ENCODE measurements at places on chromosomes 6 and 20.
A peak's percentile ranks its signal among the peaks of the same experiment; 100 is the strongest.

DNA sequence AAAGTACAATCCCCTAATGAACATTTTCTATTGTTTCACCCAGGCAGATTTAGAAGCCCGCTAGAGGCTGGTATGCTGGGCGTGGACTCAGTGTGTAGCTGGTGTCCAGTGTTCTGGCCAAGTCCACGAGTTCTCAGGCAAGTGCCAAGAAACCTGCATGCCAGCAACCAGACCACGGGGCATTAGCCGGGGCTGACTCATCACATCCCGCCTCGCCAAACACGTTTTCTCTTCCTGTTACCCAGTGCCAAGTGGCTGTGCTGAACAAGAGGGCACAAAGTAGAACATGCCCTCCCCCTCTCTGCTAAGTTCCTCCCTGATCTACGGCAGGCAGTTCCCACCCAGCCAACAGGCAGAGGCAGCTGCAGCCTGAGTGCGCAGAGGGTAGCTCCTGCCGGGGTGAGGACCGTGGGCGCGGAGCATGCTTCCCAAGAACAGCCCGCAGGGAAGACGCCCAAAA is 29.6 kb downstream of the RAMACL start:
- DNase-seq, result no peak

- no peak for DNase-seq
Observed at GRCh38 chr20:1154691-1155090, 30.1 kb downstream of the TMEM74B start.

GRCh38 chr20:2125474-2126112 is 24.0 kb downstream of the STK35 start:
- DNase-seq, result no peak

DNA sequence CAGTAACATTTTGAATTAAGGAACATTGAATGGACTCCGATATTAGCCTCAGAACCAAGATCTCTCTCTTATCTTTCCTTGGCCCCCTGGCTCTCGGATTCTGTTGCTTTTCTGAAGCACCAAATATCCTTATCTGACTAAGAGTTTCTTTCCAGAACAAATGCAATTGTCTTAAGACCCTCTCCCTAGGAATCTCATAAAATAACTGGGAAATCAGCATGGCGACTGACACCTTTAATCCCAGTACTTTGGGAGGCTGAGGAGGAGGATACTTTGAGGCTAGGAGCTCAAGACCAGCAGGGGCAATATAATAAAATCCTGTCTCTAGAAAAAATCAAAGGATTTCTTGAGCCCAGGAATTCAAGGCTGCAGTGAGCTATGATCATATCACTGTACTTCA is 984.5 kb downstream of the HACE1 start:
- no peak for DNase-seq

DNA sequence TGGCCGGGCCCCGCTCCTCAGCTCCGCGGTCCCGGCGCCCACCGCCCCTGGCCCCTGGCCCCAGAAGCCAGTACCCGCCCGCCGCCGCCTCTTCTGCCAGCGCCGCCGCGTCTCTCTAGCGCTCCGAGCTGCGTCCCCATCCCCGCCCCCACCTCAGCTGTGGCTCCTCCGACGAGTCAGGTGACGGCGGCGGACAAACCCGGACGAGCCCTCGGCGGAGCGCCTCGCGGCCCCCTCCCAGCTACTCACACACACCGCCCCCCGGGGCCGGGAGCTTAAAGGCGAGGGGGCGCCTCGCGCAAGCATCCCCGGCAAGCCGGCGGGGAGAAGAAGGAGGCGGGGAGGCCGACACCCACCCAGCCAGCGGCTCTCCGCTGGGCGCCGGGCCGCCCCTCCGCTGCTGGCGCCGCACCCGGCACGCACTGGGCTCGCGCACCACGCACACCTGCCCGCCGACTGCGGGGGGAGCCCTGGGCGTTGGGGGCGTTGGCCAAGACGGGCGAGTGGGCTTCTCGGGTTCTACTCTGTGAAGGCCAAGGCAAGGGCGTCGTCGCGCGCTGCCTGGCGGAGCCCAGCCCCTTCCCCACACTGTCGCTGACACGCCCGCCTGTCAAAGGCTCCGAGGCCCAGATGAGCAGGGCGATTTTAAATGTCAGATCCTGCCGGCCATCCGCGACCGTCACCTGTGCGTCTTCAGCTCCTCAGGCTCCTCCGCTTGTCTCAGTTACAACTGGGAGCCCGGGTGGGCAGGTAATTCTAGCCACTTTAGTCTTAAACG is at the start of gene SNAP91:
SNAP91 (minus strand) TSS at position 132 of the 778 bp plus-strand sequence. CDS start 1,174 bp downstream, outside the sequence.
- peak; percentile 42 for DNase-seq

DNA sequence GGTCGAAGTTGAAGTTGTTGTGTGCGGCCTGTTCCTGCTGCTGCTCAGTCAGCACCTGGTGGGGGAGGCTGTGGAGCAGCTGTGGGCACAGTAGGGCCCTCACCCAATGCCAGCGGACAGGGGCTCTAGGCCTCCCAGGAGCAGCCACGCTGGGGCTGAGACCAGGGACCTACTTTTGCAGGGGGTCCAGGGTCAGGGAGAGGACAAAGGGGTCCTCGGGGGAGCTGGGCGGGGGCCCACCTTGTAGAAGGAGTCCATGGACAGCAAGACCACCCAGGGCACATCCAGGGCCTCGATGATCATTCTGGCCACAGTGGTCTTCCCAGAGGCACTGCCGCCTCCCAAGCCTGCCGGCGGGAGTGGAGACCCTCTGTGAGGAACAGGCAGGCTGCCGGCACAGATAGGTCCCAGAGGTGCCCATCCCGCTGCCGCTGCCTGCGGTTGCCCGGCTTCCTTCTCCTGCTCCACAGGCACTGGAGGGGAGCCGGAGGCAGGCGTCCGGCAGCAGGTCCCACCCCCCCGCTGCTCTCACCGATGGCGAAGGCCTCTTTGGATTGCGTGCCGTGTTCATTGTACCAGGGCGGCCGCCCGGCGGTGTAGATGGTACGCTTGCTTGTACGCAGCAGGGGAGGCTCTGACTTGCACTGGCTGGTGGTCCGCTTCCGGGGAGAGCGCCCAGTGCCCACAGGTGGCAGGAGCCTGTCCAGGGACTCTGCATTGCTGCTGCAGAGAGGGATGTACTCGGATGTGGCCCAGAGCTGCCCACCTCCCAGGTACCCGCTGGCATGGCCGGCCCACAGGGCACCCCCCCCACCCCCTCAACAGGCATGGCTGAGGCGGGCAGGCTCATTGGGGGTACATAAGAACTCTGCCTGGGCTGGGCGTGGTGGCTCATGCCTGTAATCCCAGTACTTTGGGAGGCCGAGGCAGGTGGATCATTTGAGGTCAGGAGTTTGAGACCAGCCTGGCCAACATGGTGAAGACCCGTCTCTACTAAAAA is 10.0 kb downstream of the UCKL1 start:
- DNase-seq, result no peak

DNA sequence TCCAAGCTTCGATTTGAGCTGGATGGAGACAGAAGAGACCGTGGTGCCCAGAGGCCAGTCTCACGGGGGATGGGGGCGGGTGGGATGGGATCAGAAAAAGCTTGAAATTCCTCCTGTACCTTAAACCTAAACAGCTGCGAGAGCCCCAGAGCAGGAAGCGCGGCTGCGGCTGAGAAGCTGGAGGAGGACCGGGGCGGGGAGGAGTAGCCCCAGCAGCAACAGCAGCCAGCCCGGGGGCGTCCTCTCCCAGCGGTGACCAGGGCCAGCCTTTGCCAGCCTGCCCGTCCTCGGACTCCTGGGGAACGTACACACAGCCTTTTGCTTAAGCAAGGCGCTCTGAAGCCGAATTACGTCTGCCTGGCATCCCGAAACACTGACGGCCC is 17.4 kb upstream of the PRDM13 start:
- DNase-seq, result no peak

DNA sequence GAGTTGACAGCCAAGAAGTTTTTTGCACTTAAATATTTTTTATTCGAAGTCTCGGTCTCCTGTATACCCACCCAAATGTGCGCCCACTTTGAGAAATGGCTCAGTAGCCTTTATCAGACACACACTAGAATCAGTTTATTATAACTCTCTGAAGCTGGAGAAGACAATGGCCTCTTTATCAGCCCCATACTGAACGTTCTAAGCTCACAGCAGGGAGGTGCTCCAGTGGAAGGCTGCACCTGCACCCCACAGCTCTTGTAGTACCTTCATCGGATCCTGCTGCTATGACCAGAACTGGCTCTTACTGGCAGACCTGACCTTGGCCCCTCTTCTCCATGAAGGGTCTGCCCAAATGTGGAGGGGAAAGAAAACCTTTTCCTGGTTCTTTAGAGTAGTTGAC is 165.0 kb upstream of the SCGN start:
- peak; percentile 55 for DNase-seq

GRCh38 chr20:36924167-36925045 is 27.1 kb downstream of the SAMHD1 start:
- no peak for DNase-seq

DNA sequence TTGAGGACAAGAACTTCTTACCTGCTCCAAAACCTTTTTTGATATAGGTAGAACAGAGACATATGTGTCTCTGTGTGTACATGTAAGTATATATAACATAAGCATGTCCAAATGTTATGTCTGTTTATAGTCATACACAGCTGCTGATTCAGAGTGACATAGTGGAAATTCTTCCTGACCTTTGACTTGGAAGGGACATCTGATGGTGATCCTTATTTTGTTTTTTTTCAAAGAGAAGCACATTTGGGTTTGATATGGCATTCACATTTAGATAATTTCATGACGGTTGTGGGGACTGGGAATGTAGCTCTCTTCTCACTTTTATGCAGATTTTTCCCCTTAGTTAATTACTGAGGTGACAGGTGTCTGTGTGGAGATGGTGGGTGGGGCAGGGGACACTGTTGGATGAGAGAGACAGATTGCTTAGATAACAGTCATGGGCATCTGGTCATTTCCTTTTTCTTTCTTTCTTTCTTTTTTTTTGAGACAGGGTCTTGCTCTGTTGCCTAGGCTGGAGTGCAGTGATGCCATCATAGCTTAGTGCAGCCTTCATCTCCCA is 39.0 kb downstream of the FARS2 start:
- DNase-seq, result no peak

GRCh38 chr6:159170999-159171712 is 2.0 kb downstream of the FNDC1 start:
- DNase-seq, result no peak

- no peak for DNase-seq
Observed at GRCh38 chr6:46645265-46645664, 7.4 kb downstream of the CYP39A1 start.

GRCh38 chr6:158607411-158608170 is 37.0 kb downstream of the DYNLT1 start:
- DNase-seq, result no peak

- peak; percentile 15 for DNase-seq
Observed at GRCh38 chr6:125584468-125584939, 164.9 kb upstream of the HEY2 start.

- DNase-seq, result no peak
Observed at GRCh38 chr20:37223053-37223452, 38.6 kb downstream of the GHRH start.
